ENCODE measurements at places on chromosomes 11 and 22.

- DNase-seq, result no peak
Measured at GRCh38 chr11:35990170-35990569, 46.3 kb downstream of the LDLRAD3 start.

GRCh38 chr11:63608353-63609345, 5.6 kb downstream of the PLAAT3 start:
- DNase-seq, result no peak

DNA sequence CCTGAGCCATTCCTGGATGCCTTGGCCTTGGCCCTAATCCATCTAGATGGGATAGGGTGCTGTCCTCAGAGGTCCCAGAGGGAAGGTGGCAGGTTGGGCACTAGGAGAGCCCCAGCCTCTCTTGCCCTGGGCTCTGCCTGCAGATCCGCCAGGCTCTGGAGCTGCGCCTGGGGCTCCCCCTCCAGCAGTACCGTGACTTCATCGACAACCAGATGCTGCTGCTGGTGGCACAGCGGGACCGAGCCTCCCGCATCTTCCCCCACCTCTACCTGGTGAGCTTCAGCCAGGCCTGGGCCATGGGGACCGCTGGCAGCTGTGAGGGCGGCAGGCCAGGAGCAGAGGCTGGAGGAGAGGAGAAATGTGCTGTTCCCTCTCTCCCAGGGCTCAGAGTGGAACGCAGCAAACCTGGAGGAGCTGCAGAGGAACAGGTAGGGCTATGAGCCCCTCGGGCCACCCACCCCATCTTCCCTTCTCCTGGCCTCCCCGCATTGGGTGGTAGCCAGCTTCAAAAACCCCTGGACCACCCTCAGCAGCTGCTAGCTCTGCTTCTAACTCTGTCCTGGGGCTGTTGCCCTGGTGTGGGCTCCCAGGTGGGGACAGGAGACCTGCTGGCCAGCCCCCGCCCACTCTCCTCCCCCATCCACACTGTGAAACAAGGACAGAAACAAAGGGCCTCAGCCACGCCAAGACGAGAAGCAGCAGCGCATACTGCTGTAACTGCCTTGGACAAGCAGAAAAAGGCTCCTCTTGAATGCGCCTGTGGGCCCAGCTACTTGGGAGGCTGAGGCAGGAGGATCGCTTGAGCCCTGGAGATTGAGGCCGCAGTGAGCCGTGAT, 4.9 kb downstream of the SSH3 start:
- no peak for DNase-seq

DNA sequence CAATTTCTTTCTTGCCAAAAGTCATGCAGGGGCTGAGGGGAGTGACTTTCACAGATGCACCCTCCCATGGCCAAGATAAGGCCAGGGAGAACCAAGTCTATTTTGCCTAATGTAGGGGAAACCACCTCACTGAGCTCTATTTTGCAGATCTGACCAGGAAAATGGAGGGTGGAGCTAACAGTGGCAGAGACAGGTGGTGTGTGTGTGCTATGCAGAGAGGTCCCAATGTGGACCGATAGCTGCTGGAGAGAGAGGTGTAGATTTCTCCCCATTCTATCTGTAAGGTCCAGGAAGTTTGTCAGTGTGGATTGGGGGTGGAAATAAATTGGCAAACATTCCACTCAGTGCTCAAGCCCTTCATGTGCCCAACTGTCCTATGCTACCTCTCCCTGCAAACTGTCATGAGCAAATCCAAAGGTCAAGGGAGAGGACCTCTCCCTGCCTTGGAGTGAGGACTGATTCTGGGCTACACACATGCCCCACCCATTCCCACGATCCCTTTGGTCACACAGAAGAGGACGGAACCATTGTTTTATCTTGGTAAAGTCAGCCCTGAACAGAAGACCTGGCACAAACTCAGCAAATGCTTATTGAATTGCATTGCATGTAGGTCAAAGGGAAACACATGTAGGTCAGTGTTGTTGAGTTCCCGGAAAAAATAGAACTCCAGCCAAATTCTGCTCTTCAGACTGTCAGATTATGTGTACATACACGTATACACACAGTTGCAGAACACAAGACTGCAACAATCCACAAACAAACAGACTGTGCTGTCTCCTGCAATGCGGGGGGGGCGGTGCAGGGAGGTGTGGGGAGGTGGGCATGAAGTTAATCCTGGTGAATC, 65.9 kb downstream of the C11orf58 start:
- no peak for DNase-seq

- DNase-seq, result no peak
Measured at GRCh38 chr11:70415642-70416395, 17.5 kb downstream of the CTTN start.

- no peak for DNase-seq
Measured at GRCh38 chr11:121723246-121723741, 270.5 kb upstream of the SORL1-AS1 start.

DNA sequence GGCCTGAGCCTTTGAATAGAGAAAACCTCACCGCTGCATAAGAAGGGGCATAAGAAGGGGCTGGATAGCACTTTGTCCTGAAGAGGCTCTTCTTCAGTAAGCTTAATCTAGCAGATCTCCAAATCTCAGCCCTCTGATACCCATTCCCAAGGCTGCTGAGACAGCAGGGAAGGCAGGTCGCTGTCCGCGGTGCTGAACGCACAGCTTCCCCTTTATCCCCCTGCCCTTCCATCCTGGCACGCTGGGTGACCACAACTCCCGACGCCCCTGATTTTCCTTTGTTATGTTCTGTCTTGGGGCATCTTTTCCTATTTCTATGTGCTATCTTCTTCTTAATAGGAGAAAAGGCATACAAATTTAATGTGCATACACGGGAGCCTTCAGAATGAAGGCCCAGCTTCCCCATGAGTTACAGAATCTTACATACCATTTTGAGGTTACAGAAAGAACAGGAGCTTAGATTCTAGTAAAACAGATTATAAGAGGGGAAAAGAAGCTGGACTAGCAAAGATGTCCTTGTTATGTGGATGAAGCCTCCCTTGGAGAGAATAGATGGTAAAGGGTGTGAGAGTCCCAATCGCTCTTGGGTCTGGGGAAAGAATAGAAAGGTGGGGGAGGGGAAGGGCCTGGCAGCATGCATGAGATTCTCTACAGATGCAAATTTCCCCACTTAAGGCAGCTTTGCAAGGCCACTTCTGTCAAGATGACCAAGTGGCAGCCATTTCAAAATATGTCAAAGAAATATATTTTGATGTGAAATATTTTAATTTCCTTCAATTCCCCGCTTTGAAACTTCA, 5.7 kb upstream of the SULT4A1 start:
- no peak for DNase-seq

GRCh38 chr11:23727794-23728193, 769.1 kb upstream of the LUZP2 start:
- DNase-seq, result no peak

DNA sequence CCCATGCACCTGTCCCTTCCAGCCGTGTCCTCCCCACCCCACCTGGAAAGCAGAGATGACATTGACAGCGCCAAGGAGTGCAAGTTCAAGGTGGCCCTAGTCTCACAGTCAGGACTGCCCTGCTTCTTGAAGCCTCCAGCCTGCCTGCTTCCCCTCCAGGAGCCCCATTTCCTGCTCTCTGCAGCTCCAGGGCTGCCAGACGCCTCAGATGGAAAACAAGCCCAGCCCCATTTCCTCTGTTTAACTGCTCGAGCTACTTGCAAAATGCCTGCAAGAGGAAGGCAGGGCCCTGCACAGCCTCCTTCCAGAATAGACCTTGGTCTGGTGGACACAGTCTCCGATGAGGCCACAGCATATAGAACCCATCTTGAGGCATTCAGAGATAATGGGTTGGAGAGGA, 5.0 kb upstream of the DGKZ start:
- no peak for DNase-seq

- no peak for DNase-seq
Measured at GRCh38 chr22:35205961-35206360, 51.3 kb upstream of the HMGXB4 start.

GRCh38 chr11:97722065-97722464, 1298.7 kb upstream of the CNTN5 start:
- no peak for DNase-seq

GRCh38 chr22:42655693-42656092, 6.5 kb upstream of the CYB5R3 start:
- DNase-seq, result no peak

- DNase-seq, result peak; percentile 2
Measured at GRCh38 chr11:112085822-112086421, 634 bp downstream of the TIMM8B start.

GRCh38 chr22:39553429-39553828, 17.1 kb upstream of the CACNA1I start:
- DNase-seq, result no peak

DNA sequence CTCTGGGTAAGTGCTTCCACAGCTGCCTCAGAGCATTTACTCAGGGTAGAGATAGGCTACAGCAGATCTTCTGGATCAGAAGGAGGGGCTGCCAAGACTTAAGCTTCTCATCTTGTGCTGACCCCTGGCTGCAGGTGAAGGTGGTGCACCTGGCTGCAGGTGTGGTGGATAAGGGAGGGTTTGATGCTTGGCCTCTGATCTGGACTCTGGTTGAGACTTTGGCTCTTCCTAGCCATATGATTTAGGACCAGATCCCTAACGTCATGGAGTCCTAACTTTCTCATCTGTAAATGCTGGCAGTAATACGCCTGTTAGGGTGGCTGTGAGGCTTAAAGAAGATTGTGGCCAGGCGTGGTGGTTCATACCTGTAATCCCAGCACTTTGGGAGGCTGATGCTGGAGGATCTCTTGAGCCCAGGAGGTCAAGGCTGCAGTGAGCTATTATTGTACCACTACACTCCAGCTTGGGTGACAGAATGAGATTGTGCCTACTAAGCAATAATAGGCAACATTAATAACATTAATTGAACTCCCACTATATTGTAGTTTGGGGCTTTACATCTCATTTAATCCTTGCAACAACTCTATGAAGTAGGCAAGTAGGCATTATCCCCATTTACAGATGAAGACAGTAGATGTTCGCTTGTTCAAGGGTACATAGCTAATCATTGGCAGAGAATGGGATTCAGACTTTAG, 10.7 kb downstream of the DTX4 start:
- DNase-seq, result no peak

DNA sequence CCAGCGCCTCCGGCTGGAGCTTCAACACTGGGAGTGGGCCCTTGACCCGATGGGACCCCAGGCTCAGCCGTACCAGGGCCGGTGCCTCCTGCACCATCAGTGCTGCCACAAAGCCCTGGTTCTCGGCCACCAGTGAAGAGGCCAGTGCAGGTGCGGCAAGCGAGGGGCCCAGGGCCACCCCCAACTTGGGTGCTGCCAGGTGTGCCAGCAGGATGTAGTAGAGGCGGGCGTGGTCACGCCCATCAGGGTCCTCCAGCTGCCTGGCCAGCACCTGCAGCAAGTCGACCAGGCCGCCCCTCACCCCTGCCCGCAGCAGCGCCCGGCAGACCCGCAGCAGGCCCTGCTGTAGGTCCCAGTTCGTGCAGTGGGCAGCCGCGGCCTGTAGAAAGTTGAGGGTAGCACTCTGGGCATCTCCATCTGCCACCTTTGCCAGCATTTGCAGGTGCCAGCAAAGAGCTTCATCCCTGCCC, 2.3 kb downstream of the AP5B1 start:
- DNase-seq, result no peak

GRCh38 chr11:108592591-108593213, 866 bp downstream of the EXPH5 start:
- DNase-seq, result peak; percentile 11

DNA sequence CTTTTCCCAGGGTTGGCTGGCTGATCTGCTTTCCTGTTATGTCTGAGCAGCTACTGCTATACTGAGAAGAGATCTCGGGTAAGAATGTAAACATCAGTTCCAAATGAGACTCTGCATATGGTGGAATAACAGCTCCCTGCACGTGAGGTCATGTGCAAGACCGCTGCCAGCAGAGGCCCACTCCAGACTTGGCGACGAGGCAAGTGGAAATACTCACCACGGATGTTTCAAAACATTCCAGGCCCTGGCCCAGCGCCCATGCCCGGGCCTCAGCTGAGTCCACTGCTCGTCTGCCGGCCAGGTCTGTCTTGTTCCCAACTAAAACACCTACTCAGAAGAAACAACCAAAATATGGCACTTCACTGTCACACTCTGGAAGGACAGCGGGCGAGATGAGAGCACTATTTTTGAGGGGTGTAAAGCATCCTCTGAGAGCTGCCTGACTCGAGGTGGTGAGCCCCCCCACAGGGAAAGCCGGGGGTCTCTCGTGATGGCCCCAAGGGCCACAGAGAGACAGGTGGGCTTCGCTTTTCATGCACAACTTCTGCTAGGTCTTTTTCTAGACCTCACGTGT, 13.1 kb downstream of the IFT27 start:
- DNase-seq, result no peak

GRCh38 chr22:22883090-22883727, 4.4 kb upstream of the IGLL5 start:
- no peak for DNase-seq

- no peak for DNase-seq
Measured at GRCh38 chr11:46114378-46114777, 6.9 kb downstream of the PHF21A start.

DNA sequence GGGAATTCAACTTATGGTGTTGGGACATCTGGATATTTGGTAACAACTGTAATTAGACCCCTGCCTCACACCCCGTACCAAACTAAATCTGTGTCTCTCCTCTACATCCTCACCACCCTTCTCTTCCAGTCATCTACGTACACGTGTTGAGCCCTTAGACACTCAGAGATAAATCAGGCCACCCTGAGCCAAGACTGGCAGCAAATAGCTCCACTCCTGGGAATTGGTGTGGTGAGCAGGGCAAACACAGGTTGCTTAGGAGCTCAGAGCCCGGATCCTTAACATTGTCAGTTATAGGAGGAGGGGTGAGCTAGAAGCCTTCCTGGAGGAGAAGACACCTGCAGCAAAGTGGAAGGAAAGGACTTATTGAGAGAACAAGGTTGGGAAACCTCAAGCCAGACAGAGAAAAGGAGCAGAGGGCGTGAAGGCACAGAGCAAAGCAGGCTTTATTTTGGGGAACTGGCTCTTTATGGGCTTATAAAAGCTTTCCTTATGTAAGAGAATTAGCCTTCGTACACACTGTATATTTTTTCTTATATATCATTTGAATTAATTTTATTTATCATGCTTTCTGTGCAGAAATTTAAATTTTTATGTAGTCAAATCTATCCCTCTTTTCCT, 36.9 kb upstream of the KLHL35 start:
- no peak for DNase-seq

DNA sequence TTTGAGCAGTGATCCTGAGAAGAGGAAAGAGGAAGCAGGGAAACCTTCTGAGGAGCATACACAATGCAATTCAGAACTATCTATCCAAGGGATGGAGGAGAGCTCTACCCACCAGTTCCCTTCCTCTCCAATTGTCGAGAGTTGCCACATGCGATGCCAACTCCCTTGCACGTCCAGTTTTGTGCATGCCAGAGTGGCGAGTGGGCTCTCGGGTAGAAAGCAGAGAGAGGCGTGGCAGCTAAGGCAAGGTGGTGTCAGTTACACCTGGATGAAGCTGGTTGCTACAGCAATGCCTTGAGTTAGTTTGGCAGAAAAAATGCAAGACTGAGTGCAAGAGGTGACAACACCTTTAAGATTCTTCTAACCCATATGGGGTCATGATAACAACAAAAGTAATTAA, 420.4 kb upstream of the CCDC90B start:
- DNase-seq, result no peak

DNA sequence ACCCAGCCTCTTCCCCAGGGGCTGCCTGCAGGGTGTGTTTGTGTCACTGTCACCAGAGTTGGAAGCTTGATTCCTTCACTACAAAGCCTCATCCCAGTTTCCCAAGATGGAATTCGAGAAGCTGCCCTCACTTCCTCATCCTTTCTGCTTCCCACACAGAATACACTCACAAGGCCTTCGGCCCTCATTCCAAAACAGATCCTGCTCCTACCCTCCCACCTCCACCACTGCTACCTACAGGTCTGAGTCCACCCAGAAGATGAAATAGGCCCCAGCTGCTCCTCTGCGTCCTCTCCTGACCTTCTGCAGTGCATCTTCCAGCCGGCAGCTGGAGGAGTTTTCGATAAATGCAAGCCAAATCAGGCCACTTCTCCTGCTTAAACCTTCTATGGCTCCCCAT, 6.8 kb upstream of the WNT7B start:
- no peak for DNase-seq

Measured in stimulated activated CD8-positive, alpha-beta memory T cell treated with anti-CD3 and anti-CD28 coated beads, Interleukin-7, amount 100 ng/mL, for 4 hours (primary cell).